ENCODE measurements at places on chromosomes 6 and 20.

DNA sequence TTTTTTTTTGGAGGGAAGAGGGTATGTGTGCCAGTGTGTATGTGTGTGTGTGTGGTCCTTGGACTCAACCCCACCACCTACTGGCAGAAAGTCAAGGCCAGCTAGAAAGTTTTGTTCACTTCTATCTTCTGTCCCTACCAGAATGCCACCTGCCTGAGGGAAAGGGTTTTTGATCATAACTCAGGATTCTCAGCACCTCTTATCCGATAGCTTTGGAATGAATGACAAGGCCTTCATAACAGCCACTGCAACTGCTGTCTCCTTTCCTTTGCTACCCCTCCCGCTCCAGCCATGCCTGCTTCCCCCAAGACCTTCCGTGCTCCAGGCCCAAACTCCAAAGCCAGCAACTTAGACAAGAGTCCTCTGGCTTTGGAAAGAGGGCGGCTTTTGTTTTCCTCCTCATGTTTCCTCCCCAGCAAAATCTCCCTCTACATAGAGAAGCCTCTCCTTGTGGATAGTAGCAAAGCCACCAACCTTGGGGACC is 18.7 kb downstream of the BTN3A1 start:
- DNase-seq, result peak; percentile 61

DNA sequence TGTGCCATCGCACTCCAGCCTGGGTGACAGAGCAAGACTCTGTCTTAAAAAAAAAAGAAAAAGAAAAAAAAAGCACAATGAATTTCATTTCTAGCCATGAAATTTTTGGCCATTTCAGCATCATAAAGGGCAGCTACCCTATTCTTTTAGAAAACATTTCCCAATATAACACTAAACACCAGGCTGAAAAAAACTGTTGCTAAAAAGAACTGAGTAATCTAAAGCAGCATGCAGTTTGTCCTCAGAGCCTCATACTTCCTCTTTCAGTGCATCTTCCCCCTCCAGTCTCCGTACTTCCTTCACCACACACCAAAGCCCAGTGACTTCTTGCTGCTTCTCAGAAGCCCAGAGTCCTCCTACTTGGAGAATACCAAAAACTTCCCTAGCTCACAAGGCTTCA is 5.6 kb upstream of the IFNGR1 start:
- peak; percentile 98 for DNase-seq

- no peak for DNase-seq
Observed at GRCh38 chr6:15783484-15783883, 120.7 kb upstream of the DTNBP1 start.

- no peak for DNase-seq
Observed at GRCh38 chr20:63518946-63519667, 1.5 kb upstream of the PPDPF start.

DNA sequence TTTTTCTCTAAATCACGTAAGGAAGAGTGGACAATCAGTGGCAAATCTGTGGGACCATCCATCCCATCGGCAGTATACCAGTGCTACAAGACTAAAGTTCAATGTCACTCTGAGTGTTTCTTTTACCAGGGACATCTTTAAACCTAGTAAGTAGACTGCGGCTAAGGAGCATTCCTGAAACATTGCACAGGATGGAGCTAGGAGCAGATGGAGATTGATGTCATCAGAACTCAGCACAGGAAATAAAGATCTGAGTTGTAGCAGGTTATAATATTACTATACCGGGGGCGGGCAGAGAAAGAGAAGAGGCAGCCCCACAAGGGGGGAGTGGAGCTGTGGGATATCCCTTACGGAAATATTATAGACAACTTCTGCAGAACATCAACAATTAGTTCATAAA is 162.1 kb downstream of the MTFR2 start:
- DNase-seq, result no peak

- DNase-seq, result peak; percentile 94
Observed at GRCh38 chr6:89350281-89350966, 2.1 kb downstream of the UBE2J1 start.

- DNase-seq, result no peak
Observed at GRCh38 chr6:9225441-9225871, 790.1 kb upstream of the SLC35B3 start.

GRCh38 chr20:46683939-46684750 is 5.1 kb downstream of the TP53RK start:
- no peak for DNase-seq

GRCh38 chr6:119348748-119349360 is 707 bp downstream of the MAN1A1 start:
- DNase-seq, result no peak

DNA sequence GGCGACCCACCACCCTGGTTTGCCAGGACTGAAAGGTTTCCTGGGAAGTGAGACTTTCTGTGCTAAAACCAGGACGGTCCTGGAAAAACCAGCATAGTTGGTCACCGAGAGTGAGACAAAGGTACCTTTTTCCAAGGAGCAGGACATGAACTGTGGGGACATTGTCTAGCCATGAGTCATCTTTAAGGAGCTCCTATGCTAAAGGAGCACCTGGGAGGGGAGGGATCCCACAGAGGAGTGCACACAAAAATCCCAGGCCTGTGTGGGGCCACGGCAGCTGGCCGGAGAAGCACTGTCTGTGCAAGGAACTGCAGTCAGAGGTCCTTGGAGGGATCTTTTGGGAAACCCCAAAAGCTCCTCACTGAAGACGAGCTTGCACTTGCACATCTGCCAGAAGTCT is 109.1 kb upstream of the PLEKHG1 start:
- no peak for DNase-seq

GRCh38 chr6:78435671-78436070 is 431.7 kb upstream of the IRAK1BP1 start:
- no peak for DNase-seq

GRCh38 chr6:14207448-14207847 is 89.9 kb downstream of the CD83 start:
- DNase-seq, result no peak

GRCh38 chr6:151617539-151617938 is 123.7 kb downstream of the CCDC170 start:
- DNase-seq, result no peak

- DNase-seq, result no peak
Observed at GRCh38 chr6:28864326-28864923, 59.4 kb downstream of the TRIM27 start.

DNA sequence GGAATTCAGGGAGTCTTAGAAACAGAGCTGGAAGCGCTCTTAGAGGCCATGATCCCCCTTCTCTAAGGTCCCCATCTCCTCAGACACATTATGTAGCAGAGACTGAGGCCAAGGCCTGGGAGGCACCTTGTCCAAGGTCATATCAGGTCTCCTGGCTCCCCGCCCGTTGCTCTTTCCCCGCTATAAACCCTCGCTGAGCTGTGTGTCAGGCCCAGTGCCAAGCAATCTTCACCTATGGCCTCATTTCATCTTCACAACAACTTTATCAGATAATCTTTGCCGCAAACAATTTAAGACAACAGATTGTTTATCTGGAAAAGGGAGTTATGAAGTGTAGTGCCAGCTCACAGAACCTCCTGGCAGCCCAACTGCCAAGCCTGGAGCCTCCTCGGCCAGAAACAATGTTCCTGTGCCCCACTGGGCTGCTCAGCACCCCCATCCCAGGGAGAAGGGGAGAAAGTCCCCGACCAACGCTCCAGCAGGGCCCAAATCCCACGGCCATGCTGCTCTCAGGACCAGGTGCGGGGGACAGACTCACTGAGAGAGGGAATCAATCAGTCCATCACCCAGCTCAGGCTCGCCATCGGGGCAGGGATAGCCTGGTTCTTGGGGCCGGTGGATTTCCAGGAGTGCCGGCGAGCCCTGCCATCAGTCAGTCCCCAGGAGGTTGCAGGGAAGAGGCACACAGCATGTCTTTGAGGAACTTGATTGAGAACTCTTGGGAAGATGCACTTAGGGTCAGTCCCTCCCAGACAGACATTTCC is 16.9 kb upstream of the FANCE start:
- DNase-seq, result no peak

DNA sequence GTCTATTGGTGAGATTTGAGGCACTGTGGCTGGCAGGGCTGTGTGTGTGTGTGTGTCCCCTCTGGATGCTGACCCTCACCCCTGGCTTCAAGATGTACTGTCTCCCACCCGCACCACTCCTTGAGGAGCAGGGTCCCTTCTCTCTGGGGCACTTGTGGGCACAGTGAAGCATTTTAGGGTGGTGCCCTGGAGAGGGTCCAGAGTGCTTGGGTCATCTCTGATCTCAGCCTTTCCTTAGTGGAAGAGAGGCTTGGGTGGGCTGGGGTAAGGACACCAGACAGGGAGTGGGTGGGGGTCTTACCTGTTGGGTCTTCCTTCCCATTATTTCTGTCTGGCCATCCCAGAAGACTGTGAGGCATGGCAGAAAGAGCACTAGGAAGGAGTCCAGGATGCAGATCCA is 66.1 kb downstream of the EFCAB8 start:
- DNase-seq, result no peak

GRCh38 chr6:107064579-107065065 is 36.6 kb downstream of the MTRES1 start:
- DNase-seq, result peak; percentile 55
